Ovary (tissue), 10 donors: ENCODE measurements at places on chromosomes 16 and 17.

GRCh38 chr16:82891918-82892317 lies 265.1 kb downstream of the CDH13 start:
- no peak for DNase-seq

GRCh38 chr16:47734081-47734857 lies 273.1 kb downstream of the PHKB start:
- no peak for DNase-seq

- DNase-seq = peak; percentile 58
These were observed 73.5 kb downstream of the CYTH1 start for GRCh38 chr17:78708510-78708973.

DNA sequence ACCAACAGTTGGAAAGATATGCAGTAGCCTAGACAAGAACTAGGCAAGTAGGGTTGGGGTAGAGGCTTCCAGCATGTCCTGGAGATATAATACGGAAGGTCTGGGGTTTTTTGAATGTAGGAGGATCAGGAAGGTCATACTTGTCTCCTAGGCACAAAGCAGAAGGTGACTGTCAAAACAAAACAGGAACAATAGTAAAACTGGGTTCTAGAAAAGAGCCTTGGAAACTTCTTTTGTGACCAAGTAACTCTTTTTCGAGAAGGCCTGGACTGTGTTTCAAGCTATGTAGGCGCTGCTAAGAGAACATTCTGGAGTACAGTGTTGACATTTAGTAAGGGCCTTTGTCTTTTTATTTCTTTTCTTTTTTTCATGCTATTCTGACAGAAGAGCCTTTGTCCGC lies 26.9 kb upstream of the TENT4B start:
- DNase-seq = no peak

DNA sequence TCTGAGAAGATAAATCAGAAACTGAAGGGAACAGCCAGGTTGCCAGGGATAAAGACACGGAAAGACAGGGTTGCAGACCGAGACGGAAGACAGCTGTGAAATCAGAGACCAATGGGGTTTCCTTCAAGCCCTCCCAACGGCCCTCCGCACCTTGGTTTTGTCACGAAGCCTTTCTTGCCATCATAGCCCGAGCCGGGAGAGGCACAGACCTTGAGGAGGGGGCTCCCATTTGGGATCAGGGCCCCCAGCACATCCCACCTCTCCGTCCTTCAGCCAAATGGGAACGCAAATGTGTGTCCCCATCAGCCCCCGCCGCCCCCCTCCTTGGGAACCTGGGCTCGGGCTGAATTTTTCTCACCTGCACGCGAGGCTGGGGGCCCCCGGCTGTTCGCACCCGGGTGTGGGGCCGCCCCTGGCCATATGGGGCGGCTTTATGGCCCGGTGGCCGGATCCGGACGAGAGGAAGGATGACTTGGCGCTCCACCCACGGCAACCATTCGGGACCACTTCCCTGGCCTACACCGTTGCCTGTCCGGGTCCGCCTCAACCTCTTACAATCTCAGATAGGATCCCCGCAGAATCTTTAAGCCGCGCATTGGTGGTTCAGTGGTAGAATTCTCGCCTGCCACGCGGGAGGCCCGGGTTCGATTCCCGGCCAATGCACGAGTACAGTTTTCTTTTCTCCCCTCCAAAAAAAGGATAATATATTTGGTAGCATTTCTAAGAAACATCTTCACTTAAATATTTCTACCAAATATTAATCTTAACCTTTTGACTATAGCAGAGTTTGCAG lies 1.4 kb upstream of the HES7 start:
- peak; percentile 85 for DNase-seq

GRCh38 chr17:7479213-7480088 lies at the start of gene ZBTB4:
ZBTB4 (minus strand) TSS chr17:7479631; CDS start chr17:7466801, 12,830 bp downstream.
- peak; percentile 79 for DNase-seq

GRCh38 chr16:86424985-86425384 lies 85.3 kb upstream of the FOXF1 start:
- DNase-seq = no peak

DNA sequence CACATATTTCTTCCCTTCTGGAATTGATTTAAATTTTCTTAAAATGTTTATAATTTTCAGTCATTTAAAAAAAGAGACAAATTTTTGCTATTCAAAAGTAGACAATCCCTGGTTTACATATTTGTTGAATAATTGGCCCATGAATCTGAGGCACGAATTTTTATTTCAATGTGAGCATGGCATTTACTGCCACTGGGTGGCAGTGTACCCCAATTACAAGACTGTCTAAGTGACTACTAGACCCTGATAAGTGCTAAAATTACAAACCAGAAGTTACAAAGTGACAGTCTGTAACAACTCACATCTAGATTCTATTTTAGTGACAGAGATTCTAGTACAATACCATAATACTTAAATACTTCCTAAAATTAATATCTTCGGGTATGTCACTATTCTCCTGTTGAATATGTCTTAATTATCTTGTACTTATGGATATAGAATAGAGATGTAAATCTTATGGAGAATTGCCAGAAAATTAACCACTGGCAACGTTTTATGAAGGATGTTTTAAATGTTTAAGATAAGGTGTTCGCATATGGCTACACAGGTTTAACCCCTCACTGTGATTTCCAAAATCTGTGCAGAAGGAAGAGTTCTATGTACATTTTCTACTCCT lies 235.8 kb downstream of the MAP2K4 start:
- peak; percentile 39 for DNase-seq

DNA sequence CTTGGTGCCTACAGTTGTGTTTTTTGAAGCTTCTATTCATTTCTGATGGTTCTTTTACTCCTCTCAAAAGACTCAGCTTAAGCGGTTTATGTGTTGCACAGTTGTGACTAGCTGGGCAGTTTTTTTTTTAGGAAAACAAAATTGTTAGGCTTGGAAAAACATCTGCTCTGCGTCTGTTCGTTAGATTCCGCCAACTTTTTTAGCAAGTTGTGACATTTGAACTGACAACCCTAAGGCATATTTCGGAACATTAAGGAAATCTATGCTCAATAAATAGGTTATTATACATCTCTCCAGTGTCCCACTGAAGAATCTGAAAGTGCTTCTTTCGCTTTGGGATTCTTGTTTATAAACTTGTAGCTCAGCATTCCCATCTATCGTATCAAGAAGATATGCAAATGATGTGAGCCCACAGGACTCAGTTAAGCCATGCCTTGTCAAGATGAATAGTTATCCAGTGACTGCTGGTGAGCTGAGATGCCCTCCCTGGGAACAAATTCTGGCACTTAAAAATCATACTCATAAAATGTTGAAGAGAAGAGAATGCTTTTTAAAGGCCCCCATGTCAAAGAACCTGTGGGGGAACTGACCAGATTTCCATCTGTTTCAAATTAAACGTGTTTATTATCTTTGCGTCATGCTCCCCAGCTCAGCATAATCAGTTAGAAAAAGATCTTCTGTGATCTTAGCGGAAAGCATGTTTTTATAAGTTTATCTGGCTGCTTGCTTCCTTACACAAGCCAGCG lies 109.0 kb upstream of the FAM20A start:
- DNase-seq = no peak

DNA sequence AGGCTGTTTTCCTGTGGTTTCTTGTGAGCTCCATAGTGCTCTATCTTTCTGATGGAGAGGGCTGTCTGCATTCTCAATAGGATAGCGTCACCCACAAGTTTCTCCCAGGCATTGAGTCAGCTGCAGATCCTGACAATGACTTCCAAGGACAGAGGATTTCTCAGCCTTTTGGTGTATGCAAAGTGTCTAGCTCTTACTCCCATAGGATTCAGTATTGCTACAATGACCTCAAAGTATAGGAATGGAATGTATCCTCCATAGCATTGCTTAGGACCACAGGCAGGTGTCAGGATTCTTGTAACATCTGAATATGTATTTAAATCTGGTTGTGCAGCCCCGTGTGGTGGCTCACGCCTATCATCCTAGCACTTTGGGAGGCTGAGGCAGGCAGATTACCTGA lies 32.3 kb downstream of the SMIM36 start:
- no peak for DNase-seq

GRCh38 chr16:86298758-86299134 lies 211.6 kb upstream of the FOXF1 start:
- no peak for DNase-seq

GRCh38 chr16:74298104-74298503 lies 1.5 kb downstream of the PSMD7 start:
- no peak for DNase-seq

DNA sequence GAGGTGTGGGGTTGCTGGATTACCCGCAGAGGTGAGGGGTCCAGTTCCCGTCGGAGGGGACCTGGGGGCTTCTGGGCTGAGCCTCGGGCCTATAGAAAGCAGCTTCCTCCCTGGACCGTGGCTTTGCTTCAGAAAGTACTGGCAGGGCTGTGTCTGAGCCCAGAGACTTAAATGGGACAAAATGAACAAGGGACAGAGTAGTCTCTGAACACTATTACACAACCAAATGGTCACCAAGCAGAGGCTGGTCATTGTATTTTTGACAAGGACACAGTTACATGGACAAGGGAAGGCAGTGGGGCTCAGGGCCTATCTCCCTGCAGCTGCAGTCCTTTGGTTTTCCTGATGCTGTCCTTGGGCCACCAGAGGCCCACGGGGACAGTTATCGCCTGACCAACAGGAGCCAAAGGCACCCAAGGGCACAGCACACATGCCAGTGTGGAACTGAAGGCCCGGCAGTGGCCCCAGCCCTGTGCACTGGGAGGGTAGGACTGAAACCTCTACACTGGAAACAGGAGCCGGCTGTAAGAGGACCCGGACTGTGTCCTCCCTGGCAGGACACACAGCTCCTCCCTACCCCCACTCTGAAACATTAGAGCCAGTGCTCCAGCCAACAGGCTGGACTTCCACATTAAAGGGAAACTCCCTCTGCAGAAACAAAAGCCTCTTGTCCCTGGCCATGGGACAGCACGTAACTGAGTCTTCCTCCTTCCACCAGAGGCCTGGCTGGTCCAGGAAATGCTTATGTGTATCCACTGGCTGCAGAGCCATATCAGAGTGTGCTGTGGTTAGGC lies 26.0 kb upstream of the ERN1 start:
- DNase-seq = no peak

GRCh38 chr16:979859-980594 lies 1.5 kb upstream of the SOX8 start:
- no peak for DNase-seq

DNA sequence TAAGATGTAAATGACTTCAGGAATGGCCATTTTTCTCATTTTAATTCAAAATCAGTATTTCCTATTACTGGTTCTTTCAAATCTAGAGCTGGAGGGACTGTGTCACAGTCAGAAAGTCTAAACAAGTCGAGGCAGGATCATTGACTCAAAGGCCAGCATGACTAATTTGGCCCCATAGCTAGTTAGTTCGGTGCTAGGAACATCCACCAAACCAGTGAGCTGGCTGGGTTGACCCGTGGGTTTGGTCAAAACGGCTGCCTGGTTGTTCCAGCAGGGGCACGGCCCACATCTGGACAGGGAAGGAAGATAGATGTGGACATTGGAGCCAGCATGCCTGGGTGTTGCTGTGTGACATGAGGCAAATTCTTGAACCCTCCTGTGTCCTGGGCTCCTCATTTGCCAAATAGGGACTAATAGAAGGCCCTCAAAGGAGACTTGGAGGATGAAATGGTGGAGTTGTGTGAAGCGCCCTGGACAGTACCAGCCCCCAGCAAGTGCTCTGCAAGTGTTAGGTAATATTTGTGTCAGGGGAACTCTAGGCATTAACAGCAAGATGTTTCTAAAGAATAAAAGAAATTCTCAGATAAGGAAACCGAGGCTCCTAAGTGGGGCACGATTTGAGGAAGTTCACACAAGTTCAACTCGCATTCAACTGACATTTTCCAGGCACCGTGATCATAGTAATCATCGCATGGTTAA lies 46.2 kb downstream of the MEOX1 start:
- no peak for DNase-seq

DNA sequence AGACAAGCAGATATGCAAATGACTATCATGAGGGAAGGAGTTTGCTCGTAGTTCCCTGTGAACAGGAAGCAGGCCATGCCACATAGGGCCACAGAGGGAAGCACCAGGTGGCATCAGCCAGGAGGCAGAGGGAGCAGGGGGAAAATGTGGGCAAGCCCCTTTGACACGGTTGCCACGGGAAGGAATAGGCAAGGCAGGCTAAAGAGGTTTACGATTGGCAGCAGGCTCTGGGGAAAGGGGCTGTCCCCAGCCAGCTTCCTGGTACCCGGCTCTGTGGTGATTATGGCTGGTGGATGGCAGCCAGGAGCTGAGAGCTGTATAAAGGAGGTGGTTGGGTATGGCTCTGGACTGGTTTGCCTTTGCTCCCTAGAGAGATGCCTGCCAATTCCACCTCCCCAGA lies 848 bp downstream of the CES3 start:
- no peak for DNase-seq

- DNase-seq = no peak
These were observed 3.5 kb downstream of the CTNS start for GRCh38 chr17:3639981-3640596.
